ENCODE measurements at places on chromosomes 4 and X. TPM values are rescaled to one million over a fixed set of nuclear protein-coding genes. Genes with fewer than 3 reads are reported as not detected.

DNA sequence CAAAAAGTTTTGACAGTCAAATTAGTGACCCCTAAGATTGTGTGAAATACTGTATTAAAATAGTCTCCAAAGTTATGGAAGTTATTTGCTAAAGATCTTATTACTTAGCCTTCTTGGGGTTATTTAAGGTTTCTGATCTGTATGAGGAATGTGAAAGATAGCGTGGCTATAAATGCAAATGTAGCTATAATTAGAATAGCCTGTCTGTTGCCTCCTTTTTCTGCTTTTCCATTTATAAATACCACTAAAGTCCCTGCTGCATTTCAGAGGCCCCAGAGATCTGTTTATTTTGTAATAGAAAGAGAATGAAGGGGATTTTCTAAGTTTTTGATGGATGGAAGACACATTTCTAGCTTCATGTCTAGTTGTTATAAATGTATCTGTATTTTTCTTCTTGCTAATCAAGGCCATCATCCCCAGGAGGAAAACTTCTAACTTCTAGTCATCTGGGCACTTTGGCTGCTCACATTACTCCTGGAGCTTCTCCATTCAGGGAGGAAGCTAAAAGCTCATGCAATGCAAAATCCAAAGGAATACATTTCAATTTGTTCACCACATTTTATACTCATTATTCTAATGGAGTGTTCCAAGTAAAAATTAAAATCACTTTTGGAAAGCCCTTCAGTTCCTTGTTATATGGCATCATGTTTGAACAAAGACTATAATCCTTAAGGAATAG lies 73.9 kb downstream of the INTS12 start:
- no peak for DNase-seq

GRCh38 chrX:150163956-150164726 lies 199.0 kb upstream of the MAMLD1 start:
- no peak for DNase-seq

- DNase-seq = no peak
These were observed 460.8 kb downstream of the TMA16 start for GRCh38 chr4:163955288-163955687.

DNA sequence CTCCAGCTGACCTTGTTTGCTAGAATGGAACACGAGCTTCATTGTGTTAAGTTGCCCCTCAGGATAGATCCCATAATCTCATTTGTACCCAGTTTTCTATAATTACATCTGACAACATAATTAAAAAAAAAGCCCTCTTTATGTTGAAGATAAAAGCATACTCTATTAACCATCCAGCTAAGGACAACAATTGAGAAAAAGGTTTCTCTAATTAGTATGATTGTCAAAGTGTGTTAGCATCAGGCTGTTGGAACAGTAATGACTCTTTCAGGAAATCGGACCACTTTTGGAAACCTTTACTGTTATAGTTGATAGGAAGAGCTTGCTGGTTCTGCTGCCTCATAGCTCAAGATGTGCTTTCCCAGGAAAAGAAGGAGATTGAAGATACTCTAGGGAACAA lies 172.6 kb downstream of the FHIP1A start:
- no peak for DNase-seq

- no peak for DNase-seq
These were observed 56.4 kb downstream of the ABCG2 start for GRCh38 chr4:88102026-88102425.

- DNase-seq = no peak
These were observed 37.7 kb upstream of the NUDT6 start for GRCh38 chr4:122959981-122960610.

DNA sequence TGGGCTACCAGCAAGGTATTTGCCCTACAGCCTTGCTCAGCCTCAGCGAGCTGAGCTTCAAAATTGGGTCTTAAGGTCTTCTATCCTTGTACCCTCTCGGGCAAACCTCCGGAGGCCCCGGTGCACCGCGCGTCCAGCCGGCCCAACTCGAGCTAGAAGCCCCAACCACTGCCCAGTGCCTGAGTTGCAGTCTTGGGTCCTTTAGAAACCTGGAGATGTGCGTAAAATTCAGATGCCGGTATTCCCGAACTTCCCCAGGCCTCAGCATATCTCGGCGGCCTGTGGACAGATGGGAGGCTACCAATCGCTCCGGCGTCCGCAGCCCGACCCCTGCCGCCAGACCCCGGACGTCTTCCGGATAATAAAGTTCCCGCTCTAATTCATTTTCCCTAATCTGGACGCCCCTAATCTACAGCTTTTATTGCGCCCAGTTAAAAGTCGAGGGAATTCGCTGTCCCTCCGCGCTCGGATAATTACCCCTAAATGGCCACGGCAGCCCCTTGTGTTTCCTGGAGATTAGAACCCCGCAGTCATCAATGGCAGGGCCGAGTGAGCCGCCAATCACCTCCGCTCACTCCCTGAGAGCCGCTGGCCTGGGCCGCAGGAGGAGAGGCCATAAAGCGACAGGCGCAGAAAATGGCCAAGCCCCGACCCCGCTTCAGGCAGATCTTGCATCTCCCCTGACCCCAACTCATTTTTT lies 1.5 kb upstream of the MSX1 start:
- DNase-seq = no peak

- DNase-seq = no peak
These were observed 23.1 kb downstream of the DACH2 start for GRCh38 chrX:86171366-86171765.

DNA sequence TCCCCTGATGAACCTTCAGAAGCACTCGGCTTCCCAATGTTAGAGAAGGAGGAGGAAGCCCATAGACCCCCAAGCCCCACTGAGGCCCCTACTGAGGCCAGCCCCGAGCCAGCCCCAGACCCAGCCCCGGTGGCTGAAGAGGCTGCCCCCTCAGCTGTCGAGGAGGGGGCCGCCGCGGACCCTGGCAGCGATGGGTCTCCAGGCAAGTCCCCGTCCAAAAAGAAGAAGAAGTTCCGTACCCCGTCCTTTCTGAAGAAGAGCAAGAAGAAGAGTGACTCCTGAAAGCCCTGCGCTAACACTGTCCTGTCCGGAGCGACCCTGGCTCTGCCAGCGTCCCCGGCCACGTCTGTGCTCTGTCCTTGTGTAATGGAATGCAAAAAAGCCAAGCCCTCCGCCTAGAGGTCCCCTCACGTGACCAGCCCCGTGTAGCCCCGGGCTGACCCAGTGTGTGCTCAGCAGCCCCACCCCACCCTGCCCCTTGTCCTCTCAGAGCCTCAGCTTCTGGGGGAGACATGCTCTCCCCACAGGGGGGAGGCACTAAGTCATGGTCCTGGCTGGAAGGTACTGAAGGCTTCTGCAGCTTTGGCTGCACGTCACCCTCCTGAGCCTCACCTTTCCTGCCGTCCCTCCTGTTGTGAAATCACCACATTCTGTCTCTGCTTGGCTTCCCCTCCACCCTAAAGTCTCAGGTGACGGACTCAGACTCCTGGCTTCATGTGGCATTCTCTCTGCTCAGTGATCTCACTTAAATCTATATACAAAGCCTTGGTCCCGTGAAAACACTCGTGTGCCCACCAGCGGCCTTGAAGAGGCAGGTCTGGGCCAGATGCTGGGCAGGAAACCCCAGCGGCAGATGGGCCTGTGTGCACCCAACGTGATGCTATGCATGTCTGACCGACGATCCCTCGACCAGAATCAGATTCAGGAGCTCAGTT lies 34.7 kb downstream of the NOP14 start:
- DNase-seq = no peak

- DNase-seq = no peak
These were observed 1683.1 kb upstream of the ADGRL3 start for GRCh38 chr4:59517007-59517406.

Gene MAGEA8
- total RNA-seq = not detected

Gene HSFX3
- total RNA-seq = not detected

Gene SHROOM4
- 5.3 TPM for total RNA-seq

Gene GABRQ
- total RNA-seq = 0.79 TPM

Gene SMIM10L2A
- 0.99 TPM for total RNA-seq

Data from skin of body (tissue), 3 donors.